ENCODE measurements at places on chromosomes 11 and 22.

DNA sequence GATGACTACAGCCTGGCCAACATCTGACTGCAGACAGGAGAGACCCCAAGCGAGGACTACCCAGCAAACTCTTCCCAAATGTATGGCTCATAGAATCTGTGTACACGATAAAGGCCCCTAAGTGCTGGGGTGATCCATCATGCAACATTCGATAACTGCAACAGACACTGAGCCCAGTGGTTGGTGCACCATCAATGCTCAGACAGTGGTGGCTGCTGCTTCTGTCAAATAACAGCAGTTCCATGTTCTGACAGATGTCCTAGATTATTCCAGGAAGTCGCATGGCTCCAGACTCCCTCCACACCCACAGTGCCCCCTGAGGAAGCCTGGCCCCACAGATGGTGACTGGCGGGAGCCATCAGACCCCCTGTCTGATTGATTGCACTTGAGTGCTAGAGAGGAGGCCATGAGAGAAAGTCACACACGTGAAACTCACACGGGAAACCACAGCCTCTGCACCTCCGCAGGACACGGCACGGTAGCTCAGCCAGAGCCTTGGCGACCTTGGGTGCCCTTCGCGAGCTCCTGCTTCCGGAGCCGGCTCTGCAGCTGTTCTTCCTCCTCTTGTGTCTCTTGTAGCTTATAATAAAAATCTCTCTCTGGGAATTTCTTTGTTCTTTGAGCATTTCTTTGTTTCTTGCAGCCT lies 1155.9 kb downstream of the TBC1D22A start:
- no peak for DNase-seq

DNA sequence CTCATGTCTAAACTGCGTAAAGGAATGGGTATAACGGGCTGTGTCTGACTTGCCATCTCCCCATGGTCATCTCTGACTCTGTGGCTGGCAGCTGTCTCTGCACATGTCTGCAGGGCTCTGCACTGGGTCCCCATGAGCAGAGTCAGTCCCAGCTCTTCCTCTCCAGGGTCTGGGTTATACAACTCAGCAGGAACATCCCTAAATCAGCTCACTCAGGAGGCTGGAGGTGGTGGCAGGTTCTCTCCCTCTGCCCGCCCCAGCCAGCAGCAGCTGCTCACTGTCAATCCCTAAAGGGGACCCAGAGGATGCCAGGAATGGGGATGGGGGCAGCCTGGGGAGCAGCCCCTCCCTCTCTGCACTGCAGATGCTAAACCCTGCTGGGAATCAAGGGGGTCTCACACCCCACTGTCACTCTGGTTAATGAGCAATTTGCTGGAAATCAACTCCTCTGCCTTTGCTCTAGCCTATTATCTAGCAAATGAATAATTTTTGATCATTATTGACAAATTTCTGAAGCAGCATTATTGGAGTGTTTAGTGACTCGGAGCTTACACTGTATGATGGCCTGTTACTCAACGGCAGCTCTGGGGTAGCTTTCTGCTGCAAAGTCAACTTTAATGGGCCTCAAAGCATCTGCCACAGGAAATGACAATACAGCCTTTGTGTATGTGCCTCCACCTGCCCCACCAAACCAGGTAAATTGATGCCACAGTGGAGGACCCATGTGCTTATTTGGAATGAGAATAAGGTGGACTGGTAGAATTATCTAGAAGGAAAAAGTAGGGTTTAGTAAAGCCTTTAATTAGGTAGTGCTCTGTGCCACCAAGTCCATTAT lies 55.7 kb upstream of the SHANK2 start:
- DNase-seq, result no peak

DNA sequence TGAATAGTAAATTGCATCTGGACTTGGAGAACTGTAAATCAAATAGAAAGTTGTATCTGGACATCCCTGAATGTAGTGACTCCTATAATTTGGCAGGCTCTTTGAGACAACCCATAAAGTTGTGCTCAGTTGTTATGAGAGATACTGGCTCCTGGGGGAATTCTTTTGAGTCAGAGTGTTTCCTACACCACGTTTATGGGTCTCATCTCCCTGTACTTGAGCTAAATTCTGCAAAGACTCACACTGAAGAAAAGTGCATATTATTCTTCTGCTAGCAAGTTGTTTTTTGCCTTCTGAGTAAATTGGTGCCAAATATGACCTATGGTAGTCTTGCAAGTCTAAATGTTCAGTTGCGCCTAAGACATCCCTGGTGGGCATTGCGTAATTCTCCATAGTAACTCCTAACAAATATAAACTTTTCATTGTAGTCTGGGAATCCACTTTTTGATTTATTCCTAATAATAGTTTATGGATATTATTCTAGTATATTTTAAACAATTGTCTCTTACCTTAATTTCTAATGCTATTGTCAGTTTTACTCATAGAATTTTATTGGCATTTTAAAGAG lies 5.0 kb downstream of the ZNF215 start:
- DNase-seq, result no peak

DNA sequence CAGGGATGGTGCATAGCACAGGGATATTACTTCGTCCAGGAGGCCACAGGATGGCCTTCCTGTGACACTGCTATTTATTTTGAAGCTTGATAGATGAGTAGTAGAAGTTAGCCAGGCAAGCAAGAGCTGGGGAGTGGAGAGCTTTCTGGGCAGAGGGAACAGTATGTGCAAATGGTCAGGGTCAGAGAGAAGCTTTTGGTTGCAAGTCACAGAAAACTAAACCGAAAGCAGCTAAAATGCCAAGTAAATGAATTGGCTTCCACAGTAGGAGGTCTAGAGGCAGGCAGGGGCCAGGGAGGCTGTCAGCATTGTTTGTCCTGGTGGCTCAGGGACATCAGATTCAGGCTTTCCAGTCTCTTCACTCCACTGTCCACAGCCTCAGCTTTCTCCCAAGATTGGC lies 247.5 kb downstream of the GRIK4 start:
- no peak for DNase-seq

DNA sequence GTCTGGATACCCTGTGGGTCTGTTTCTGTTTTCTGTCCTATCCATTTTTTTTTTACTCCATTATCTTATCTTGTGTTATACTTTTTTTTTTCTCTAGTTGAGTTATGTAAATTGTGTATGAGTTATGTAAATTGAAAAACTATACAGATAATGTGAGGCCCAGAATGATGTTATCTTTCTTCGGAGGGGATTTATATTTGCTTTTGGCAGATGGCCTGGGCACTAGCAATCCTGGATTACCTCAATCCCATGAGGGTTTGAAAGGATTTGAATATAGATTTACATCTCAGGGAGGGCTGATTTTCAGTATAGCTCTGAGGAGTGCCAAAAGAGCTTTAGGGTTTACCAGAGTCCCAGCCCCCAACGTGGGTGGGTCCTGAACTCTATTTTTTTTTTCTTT lies 71.0 kb downstream of the CSTPP1 start:
- DNase-seq, result no peak

DNA sequence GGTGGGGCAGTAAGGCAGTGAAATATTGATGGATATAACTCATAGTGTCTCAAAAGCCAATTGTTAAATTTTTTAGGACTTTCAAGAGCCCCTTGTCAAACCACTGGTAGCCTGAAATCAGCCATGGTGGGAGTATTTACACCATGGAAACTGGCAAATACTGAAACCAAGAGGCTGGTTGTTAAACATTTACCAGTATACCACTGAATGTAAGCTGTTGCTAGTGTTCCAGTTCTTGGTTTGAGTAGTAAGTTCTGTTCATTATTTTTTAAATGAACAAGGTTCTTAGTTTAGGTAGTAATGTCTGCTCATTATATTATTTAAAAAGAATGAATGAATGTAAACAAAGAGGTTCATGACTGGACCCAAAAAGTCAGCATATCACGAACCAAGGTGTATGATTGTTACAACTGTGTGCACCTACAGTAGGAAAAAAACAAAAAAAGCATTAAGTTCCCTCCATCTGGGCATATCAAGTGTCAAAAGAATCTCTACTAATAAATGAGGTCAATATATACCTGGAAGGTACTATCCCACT lies 4.5 kb upstream of the EIF3F start:
- DNase-seq, result no peak

DNA sequence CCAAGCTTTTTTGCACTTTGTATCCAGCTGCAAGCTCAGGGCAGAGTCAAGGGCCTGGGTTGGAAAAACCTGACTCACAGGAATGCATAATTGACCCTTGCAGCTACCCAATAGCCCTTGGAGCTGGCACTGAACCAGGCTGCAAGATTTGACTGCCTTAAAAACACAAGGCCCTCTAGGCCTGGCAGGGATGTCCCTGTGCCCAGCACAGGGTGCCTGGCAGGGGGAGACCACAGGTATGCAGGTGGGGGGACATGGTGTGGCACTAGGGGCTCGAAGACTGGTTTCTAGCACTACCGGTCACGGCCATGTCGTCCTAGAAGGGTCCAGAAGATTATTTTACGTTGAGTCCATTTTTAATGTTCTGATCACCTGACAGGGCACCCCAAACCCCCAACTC lies 30.2 kb downstream of the SBF1 start:
- peak; percentile 20 for DNase-seq

- peak; percentile 74 for DNase-seq
Observed at GRCh38 chr22:33438273-33438672, 380.1 kb upstream of the SYN3 start.
